ENCODE measurements at places on chromosomes 16 and 17.
A peak's percentile ranks its signal among the peaks of the same experiment; 100 is the strongest.

DNA sequence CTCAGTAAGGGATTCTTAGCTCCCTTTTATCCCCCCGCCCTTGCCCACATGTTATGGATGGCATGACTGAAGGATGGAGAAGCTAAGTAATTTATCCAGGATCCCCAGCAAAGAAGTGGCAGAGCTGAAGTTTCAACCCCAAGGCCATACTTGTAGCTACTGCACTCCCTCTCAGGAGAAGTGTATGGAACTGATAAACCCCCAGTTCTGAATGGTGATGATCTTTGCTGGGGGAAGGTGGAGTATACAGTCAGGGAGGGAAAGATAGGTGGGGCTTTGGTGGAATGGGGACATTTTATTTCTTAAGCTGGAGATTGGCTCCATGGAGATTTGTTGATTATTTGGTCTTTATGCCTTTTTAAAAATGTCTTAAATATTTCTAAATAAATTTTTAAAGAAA is 58.3 kb downstream of the TNRC6C start:
- H3K4me3 ChIP-seq = no peak overlapping the region
- no peaks in the 10 kb centered on the region for H3K27me3 ChIP-seq
- H3K36me3 ChIP-seq = no peaks in the 10 kb centered on the region
- no peaks in the 10 kb centered on the region for H3K4me1 ChIP-seq
- H3K27ac ChIP-seq = no peak overlapping the region

DNA sequence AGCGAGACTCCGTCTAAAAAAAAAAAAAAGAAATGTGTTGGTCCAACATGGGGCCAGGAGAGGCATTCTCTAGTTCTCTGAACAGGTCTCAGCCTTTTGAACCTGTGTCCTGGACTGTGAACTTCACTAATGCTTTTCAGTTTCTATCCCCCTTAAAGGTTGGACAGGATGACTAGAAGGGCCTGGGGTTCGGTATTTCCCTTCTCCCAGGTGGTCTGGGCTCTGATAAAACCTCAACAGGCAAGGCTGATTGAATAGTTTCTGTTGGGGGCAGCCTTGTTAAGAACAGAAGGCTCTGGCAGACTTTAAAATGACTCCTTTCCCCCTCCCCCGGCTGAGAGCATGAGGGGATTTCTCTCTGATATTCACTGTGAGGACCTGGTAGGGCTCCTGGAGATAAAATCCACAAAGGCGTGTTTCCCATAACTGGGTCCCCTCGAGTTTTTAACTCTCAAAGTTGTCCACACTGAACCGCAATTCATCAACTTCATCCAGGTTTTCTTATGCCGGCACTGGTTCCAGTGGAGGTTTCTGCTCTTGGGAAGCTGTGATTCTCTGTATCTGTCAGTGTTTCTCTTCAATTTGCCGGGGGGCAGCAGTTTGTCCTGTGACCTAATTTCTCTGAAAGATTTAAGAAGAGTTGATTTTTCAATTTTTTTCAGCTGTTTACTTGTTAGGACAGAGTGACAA is 91.3 kb downstream of the METRNL start:
- H3K36me3 ChIP-seq = no peaks in the 10 kb centered on the region
- H3K4me1 ChIP-seq = no peaks in the 10 kb centered on the region
- H3K27me3 ChIP-seq = no peaks in the 10 kb centered on the region
- H3K27ac ChIP-seq = no peak overlapping the region
- DNase-seq = no peak
- H3K4me3 ChIP-seq = no peak overlapping the region

DNA sequence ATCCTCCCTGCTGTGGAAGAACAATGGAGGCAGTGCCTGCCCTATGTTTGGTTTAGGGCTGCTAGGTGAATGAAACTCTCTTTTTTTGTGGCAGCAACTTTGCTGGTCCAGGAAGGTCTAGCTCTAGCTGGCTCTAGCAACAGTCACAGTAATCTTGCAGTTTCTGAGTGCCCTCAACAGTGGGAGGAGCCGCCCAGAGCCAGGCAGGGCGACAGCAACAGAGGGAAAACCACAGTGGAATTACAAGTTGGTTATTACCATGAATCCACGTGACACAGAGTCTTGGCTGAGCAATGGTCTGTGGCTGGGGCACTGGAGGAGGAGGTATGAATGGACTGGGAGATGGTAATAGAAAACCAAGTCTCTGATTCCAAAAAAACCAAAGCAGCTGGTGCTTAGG is 10.3 kb downstream of the HSPB9 start:
- no peaks in the 10 kb centered on the region for H3K27me3 ChIP-seq
- no peak for DNase-seq
- no peak overlapping the region for H3K4me3 ChIP-seq
- H3K27ac ChIP-seq = peak overlapping the region; percentile 75
- H3K4me1 ChIP-seq = peaks cover 35% of the 10 kb centered on the region
- peaks cover 52% of the 10 kb centered on the region for H3K36me3 ChIP-seq

DNA sequence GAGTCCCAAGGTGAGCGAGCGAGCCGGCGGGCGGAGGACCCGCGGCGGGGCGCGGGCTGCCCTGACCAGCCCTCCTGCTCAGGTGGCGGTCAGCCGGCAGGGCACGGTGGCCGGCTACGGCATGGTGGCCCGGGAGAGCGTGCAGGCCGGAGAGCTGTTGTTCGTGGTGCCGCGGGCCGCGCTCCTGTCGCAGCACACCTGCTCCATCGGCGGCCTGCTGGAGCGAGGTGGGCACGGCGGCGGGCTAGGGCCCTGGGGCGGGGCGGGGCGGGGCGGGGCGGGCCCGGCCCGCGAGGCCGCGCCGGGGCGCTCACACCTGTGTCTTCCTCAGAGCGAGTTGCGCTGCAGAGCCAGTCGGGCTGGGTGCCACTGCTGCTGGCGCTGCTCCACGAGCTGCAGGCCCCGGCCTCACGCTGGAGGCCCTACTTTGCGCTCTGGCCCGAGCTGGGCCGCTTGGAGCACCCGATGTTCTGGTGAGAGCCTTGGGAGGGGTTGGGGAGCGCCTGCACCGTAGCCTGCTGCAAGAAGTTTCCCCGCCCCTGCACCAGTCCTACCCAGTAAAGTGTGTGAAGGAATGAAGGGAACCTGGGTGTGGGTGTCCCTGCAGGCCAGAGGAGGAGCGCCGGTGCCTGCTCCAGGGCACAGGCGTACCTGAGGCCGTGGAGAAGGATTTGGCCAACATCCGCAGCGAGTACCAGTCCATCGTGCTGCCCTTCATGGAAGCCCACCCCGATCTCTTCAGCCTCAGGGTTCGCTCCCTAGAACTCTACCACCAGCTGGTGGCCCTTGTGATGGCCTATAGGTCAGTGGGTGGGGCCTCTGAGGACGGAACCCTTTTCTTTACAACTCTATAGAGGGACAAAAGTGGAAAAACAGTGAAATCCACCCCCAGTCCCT is 802 bp downstream of the SETD6 start:
- peaks cover 9% of the 10 kb centered on the region for H3K4me1 ChIP-seq
- peak overlapping the region; percentile 63 for H3K27ac ChIP-seq
- no peaks in the 10 kb centered on the region for H3K27me3 ChIP-seq
- peak overlapping the region; percentile 54 for H3K4me3 ChIP-seq

- peaks cover 41% of the 10 kb centered on the region for H3K36me3 ChIP-seq
- H3K27ac ChIP-seq = no peak overlapping the region
- no peak for DNase-seq
- H3K4me1 ChIP-seq = peaks cover 11% of the 10 kb centered on the region
- H3K27me3 ChIP-seq = no peaks in the 10 kb centered on the region
These were observed 4.2 kb downstream of the PYCARD start for GRCh38 chr16:31198207-31198882.

GRCh38 chr17:82283208-82283749 is 9.8 kb upstream of the CSNK1D start:
- H3K27me3 ChIP-seq = no peaks in the 10 kb centered on the region
- H3K27ac ChIP-seq = peak overlapping the region; percentile 99
- DNase-seq = peak; percentile 98
- H3K4me3 ChIP-seq = no peak overlapping the region
- peaks cover 62% of the 10 kb centered on the region for H3K4me1 ChIP-seq
- no peaks in the 10 kb centered on the region for H3K36me3 ChIP-seq

DNA sequence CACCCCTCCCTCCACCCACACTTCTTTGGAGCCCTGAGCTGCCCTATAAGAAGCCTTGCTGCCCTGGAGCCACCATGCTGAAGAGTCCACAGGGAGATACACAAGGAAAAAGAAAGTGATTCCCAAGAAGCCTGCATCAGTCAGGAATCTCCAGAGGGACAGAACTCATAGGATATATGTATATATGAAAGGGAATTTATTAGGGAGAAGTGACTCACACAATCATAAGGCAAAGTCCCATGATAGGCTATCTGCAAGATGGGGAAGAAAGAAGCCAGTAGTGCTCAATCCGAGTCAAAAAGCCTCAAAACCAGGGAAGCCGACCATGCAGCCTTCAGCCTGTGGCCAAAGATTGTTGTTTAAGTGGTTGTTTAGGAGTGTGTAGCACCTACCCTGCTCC is 87.9 kb downstream of the TMEM114 start:
- H3K27ac ChIP-seq = no peak overlapping the region
- DNase-seq = no peak
- H3K4me1 ChIP-seq = peaks cover 11% of the 10 kb centered on the region
- no peaks in the 10 kb centered on the region for H3K36me3 ChIP-seq
- H3K27me3 ChIP-seq = peaks cover 3% of the 10 kb centered on the region

DNA sequence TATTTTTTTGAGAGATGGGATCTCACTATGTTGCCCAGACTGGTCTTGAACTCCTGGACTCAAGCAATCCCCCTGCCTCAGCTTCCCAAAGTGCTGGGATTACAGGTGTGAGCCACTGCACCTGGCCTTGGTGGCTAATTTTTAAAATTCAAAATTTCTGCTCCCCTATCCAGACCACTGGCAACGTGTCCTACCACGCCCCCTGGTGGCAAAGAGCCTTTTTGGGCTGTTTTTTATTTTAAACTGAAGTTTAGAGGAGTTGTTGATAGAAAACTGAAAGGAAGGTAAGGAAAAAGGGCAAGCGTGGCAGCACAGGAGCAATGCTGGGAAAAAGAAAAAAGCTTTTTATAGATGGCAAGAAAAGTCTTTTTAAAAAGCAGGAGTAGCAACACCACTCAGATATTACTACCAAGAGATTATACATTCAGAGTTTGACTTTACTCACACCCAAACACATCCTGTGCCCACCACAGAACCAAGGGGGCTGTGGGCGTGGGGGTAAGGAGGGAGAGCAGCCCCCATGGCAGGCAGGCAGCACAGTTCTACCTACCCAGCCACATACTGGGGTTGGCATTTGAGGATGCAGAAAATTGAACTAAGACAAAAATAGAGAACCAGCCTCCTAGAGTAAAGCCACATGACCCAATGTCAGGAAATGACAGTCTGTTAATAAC is 4.2 kb upstream of the MXRA7 start:
- H3K27me3 ChIP-seq = no peaks in the 10 kb centered on the region
- peaks cover 12% of the 10 kb centered on the region for H3K4me1 ChIP-seq
- H3K4me3 ChIP-seq = no peak overlapping the region

GRCh38 chr17:13460261-13461000 is 141.3 kb downstream of the HS3ST3A1 start:
- no peaks in the 10 kb centered on the region for H3K4me1 ChIP-seq
- no peak overlapping the region for H3K27ac ChIP-seq
- no peak overlapping the region for H3K4me3 ChIP-seq
- no peaks in the 10 kb centered on the region for H3K27me3 ChIP-seq
- no peaks in the 10 kb centered on the region for H3K36me3 ChIP-seq
- DNase-seq = no peak

DNA sequence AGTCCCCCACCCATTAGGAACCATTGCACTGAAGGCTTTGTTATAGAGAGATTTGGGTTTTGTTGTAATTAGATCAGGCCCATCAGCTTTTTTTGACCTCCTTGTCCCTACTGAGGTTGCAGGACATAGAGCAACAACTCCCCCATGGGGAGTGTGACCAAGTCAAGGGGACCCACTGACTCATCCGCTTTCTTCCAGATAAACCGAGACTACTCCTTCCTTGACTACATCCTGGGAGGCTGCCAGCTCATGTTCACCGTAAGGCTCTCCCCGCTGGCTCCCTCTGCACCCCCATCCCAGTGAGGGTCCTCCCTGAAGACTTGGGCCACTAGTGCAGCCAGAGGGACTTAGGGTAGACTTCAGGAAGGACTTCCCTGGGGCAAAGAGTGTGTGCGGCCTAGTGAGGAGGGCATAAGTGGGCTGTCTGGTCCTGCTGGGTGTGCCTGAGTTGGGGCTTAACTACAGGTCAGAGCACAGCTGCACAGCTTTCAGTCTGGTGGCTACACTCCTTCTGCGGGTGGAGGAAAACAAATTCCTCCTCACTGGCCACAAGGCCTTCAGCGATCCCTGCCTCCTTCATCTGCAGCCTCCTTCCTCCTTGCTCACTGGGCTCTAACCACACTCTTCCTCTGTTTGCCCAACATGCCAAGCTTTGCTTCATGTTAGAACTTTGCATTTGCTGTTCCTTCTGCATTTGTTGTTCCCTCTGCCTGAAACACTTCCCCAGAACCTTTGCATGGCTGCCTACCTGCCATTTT is 31.0 kb downstream of the CPNE2 start:
- H3K36me3 ChIP-seq = peaks cover 8% of the 10 kb centered on the region
- no peaks in the 10 kb centered on the region for H3K27me3 ChIP-seq
- H3K4me3 ChIP-seq = no peak overlapping the region
- no peaks in the 10 kb centered on the region for H3K4me1 ChIP-seq
- H3K27ac ChIP-seq = no peak overlapping the region

DNA sequence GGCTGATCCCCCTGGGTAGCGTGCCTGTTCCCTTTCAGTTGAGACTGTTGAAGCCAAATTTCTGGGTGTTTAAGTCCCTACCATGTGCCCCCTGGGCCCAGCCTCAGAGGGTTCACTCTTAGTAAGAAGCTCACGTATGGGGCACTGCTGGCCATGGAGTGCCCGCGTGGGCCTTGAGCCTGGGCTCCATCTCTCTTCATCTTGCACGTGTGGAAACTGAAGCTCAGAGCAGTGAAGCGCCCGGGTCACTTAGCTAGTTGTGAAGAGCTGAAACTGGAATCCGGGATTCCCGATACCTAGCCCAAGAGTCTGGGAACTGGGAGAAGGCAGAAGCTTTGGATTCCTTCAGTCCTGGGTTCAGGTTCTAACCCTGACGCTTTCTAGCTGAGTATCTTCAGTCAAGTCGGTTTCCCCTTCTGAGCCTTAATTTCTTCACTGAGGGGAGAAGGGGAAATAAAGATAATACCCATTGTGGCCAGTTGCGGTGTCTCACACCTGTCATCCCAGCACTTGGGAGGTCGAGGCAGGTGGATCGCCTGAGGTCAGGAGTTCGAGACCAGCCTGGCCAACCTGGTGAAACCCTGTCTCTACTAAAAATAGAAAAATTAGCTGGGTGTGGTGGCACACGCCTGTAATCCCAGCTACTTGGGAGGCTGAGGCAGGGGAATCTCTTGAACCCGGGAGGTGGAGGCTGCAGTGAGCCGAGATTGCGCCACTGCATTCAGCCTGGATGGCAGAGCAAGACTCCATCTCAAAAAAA is 103.9 kb downstream of the OR1D5 start:
- H3K36me3 ChIP-seq = peaks cover 5% of the 10 kb centered on the region
- no peak for DNase-seq
- H3K27me3 ChIP-seq = no peaks in the 10 kb centered on the region
- peaks cover 39% of the 10 kb centered on the region for H3K4me1 ChIP-seq
- no peak overlapping the region for H3K4me3 ChIP-seq

- no peaks in the 10 kb centered on the region for H3K27me3 ChIP-seq
- no peak for DNase-seq
- no peaks in the 10 kb centered on the region for H3K36me3 ChIP-seq
These were observed 108.1 kb downstream of the SNX11 start for GRCh38 chr17:48215583-48216139.

All from RWPE2 (cell line).